Activated T-helper 1 cell treated with anti-CD3 and anti-CD28 coated beads, Interleukin-2, amount 50 U/mL, for 16 hours (primary cell): ENCODE measurements at places on chromosomes 12 and 14.

DNA sequence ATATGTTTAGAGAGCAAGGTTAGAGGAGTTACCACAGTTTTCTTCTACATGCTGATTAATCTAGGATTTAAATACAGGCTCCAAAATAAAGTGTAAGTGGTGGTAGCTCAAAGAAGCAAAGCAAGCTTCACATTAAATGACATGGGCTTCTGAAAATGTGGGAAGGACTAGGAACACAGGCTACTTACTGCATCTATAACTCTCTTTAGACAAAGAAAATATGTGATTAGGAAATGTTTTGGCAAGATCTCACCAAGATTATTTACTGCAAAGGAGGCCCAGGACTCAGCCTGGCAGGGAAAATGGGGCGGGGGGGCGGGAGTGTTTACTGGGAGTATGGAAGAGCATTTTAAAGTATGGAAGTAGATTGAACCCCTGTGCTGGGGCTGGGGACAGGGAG lies 39.4 kb downstream of the ETV6 start:
- no peak for DNase-seq

- no peak for DNase-seq
Observed at GRCh38 chr14:104467641-104468040, 111.9 kb upstream of the C14orf180 start.

DNA sequence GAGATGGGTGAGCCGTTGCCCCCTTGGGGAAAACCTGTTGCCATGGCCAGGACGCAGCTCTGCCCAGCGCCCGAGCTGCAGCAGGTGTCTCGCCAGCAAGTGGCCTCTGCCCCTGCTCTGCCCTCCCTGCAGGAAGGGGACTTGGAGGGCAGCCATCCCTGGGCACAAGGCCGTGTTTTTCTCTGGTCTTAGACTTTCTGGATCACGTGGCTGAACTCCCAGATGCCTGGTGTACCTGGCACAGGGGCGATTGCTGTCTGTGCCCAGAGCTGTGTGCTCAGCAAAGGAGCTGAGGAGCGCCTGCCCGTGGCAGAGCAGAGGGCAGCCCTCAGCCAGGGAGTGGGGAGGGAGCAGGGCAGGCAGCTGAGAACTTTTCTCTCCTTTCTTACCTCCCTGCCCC lies 38.0 kb downstream of the TMEM63C start:
- no peak for DNase-seq

DNA sequence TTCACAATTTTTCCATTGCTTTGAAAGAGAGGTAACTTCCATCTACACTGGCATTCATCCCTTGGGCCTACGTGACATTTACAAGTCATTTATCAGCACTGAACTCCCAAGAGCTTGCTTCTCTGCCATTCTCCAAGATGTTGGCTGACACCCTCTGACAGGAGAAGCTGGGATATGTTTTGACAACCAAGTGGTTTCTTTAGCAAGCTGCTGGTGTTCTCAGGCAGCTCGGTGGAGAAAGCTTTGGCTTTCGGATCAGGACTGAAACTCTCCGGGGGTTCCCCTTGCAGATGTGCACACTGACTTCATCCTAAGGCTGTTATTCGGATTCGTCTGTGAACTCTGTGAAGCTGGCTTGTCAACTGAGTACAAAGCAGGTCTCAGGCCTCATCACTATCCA lies 15.7 kb downstream of the KCNA5 start:
- DNase-seq, result no peak

DNA sequence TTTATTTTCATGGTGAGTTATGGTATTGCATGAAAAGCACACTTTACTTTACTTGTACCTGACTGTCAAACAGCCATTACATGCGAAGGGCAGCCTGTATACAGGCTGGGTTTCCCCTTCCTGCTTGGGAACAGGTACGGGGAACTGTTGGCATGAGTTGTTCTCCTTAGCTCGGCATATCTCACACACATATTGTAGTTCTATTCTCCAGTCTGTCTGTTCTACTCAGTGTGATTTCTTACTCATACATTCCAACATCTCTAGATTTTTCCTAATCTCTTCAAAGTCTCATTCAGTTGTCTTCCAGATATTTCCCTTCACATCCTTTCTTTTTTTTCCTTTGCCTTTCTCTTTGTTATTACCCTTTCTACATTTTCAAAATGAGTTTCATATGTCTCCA lies 83.9 kb downstream of the HMGA2 start:
- DNase-seq, result no peak

- no peak for DNase-seq
Observed at GRCh38 chr12:90858252-90858651, 96.7 kb downstream of the CCER1 start.

DNA sequence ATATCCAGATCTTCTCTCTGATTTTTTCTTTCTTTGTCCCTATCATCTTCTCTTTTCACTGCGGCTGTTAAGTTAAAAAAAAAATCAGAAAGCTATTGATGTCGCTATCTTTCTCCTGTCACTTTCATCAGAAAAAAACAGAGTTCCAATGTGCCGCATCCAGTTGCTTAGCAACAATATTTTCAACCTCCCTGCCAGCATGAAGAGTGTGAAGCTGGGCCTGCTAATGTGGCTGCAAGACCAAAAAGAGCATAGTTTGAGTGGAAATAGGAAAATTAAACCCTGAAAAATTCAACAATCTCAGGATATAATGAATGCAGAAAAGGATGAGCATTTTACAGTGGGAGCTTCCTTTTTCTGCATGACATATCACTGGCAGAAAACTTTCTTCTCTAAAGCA lies 1025.4 kb upstream of the LRFN5 start:
- no peak for DNase-seq

DNA sequence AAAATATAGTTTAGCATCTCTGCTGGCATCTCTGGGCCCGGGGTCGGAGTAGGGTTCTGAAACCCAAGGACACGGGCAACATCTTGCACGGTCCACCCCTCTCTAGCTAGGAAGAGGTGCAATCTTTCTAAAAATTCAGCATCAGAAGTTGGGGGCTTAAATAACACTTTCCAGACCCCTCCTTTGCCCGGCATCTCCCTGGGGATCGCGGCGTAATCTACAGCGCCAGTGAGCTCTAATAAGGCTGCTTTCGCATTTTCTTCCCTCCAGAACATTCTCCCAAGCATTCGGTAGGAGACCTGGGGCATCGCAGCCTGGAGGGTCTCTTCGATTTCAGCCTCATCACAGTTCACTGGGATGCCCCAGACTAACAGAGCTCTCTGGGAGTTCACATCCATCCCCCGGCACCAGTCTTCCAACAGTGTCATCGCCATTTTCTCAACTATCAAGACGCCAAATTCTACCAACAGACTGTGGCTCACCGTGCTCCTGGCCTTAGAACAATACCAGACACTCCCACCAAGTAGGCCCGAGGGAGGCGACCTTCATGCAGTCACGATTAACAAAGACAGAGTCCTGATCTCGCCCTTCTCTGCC lies 880 bp downstream of the PNMA1 start:
- DNase-seq, result no peak

GRCh38 chr12:10018386-10018785 lies 8.0 kb downstream of the CLEC12B start:
- no peak for DNase-seq

- DNase-seq, result no peak
Observed at GRCh38 chr12:117907108-117907689, 61.6 kb downstream of the KSR2 start.

DNA sequence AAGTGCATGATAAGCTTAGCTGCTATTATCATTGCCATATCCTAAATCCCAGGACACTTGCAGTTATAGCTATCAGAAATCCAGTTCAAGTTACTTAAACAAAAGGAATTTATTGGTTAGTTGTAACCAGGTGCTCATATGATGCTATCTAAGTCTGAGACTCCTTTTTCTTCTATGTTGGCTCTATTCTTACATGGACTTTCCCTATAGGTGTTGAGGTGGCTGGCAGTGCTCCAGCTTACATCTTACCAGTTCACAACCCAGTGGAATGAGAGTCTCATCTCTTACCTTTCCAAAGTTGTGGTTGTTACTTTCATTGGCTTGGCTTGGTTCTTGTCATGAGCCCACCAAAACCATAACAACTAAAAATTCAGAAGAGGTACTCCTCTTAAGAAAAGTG lies 94.6 kb downstream of the DACT1 start:
- DNase-seq, result no peak

DNA sequence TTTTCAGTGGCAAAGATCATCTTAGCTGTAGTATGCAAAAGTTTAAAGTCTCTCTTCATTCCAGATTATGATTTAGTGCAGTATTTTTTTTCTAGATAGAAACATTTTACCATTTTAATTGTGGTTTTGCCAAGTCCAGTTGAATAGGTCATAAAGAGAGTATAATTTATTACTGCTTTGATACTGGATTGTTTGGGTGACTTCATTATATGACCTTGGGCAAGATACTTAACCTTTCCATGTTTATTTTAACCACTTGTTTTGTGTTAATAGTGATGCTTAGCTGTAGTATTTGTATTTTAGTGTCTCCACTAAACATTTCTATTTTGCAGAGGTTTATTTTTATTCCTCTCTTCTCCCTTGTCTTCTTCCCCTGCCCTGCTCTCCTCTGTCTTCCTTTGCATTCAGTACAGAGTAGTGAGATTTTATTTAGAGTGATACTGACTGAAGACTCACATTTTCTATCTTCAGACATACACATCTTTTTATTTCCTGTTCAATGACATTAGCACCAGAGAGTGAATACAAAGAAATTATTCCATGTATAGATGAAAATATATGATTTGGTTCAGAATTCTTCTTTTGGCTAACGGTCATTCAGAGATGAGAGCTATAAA lies 215.2 kb downstream of the ERC1 start:
- no peak for DNase-seq

- DNase-seq, result no peak
Observed at GRCh38 chr12:39902821-39903220, 203.1 kb downstream of the SLC2A13 start.

- no peak for DNase-seq
Observed at GRCh38 chr12:64400041-64400440, 4.2 kb upstream of the XPOT start.

GRCh38 chr12:97886511-97887176 lies 424.0 kb downstream of the RMST start:
- DNase-seq, result no peak

DNA sequence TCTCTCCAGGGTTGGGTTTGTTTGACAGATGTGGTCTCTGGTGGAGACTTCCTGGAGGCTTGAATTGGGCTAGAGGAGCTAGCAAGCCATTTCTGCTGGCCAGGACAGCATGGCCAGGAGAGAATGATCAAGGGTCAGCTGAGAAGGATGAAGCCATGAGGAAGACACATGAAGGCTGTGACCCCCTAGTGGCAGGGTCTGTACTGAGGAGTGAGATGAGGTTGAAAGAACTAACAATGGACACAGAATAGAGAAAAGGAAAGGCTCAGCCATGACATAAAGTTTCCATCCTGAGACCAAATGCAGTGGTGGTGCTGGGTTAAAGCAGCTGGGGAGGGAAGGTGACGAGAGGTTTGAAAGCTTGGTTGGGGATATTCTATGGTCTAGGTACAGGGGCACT lies 89.9 kb downstream of the NT5DC3 start:
- DNase-seq, result no peak

GRCh38 chr14:58898655-58899316 lies 261.0 kb downstream of the DACT1 start:
- DNase-seq, result no peak

DNA sequence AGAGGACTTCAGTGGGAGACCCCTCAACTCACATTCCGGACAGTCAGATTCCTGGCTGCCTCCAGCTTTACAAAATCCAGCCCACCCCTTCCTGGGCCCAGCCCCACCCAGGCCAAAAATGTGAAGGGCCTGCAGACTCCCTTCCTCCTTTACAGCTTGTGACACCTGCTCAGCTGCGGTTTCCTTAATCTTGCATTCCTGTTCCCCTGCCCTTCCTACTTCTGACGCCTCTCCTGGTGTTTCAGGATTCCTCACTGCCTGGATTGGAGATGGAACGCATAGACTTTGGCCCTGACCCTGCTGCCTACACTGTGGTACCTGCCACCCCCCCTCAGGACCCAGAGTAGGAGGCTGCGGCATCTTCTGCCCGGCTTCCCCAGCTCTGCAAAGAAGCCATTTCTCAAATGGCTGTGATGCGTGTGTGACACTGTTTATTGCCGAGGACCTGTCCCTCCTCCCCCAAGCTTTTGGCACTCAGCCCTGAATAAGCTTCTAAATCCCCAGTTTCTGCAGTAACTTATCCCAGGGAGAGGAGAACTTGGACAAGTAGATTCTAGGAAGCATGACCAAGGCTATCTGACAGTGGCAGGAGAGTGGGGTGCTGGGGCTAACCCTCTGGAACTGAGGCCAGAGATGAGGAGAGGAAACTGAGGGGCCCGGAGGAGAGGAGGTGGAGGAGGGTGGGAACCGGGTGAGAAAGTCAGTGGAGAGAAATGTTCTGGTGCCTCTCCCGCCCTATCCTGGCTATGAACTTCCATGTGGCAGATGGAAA lies 24.9 kb upstream of the BCDIN3D start:
- no peak for DNase-seq

- DNase-seq, result no peak
Observed at GRCh38 chr12:65835256-65835655, 11.0 kb downstream of the HMGA2 start.

DNA sequence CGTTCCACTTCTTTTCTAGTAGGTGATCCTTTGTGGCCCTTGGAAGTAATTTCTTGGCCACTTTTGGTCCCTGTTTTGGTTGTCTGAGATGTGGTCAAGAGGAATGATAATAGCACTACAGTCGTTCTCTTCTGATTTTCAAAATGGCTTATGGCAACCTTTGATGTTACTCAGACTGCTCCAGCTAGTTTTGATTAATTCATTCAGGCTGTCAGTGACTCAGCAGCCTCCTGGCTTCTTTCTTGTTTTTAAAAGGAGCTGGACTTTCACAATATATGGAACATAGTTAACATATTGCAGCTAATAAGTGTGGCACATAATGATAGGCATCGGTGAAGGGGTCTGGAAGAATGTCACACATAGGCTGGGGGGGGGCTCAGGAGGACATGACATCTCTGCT lies 47.3 kb downstream of the WDR20 start:
- no peak for DNase-seq

GRCh38 chr14:22565391-22565945 lies 23.6 kb downstream of the DAD1 start:
- DNase-seq, result no peak

- DNase-seq, result no peak
Observed at GRCh38 chr12:12046401-12046800, 24.3 kb upstream of the BCL2L14 start.

GRCh38 chr12:61870658-61871484 lies 389.3 kb upstream of the USP15 start:
- no peak for DNase-seq

- no peak for DNase-seq
Observed at GRCh38 chr12:5171701-5172100, 128.0 kb downstream of the KCNA5 start.

DNA sequence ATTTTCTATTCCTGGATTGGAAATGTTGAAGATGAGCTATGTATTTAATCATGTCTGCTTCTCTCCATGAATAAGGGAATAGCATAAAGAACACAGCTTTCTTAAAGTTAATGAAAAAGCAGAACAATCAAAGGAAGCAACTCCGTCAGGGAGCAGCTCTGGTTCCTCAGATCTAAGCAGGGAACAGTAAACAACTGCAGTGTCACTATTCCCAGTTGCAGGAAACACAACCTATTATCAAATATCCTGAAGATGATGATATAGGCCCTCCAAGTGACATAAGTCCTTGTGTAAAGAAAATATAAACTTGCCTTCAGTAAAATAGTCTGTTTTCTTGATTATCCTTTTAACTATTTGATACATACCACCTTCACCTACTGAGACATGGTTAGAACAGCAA lies 228.1 kb downstream of the KCNC2 start:
- no peak for DNase-seq
